ENCODE measurements at places on chromosomes 16 and 17. TPM values are rescaled to one million over a fixed set of nuclear protein-coding genes. Genes with fewer than 3 reads are reported as not detected.

The CPHXL2 gene
- total RNA-seq, result not detected

DNA sequence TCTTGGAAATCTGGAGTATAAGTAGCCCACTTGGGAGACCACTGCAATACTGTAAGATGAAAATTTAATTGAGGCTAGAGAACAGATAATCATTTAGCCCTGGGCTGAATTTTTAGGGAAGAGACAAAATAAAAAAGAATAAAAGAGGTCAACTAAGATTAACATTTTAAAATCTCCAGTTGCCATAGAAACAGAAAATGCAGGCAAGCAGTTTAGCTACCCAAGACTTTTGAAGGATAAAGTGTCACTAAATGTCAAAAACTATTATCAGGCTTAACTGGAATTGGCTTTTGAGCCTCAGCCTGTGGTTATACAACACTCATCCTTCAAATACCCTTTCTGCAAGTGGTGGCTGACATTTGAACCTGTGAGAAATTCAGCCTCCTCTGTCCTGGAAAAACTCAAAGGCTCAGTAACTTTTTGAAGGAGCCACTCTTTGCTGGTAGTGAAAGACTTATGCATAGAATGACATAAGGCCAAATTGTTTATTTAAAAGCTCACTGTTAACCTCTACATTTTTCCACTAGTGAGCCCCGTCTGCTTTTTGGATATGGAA is 220.7 kb upstream of the KCNJ16 start:
- DNase-seq, result no peak
- peaks cover 6% of the 10 kb centered on the region for H3K4me1 ChIP-seq
- no peak overlapping the region for H3K4me3 ChIP-seq
- no peaks in the 10 kb centered on the region for H3K27me3 ChIP-seq

DNA sequence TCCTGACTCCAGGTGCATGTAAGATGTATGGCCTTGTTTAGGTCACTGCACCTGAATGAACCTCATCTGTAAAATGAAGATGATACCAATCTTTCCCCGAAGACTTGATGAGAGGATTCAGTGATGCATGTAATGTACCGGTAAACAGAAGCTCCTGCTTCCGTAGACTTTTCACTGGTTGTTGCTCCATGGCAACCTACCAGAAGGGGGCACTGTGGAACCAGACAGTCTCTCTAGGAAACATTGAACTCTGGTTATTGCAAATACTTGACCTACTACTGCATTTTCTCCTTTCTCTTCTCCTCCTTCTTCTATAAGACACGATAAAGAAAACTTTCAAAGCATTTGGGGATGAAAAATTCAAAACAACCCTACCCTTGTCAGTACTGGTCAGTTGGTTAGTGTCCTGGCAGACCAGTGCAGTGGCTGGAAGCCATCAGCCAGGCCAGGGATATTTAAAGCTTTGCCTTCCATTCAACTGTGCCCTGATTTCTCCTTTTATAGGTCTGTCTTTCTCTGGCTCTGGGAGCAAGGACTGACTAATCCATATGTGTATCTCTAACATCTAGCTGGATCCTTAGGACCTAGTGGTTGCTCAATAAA is 667.4 kb upstream of the SALL1 start:
- H3K27me3 ChIP-seq, result no peaks in the 10 kb centered on the region
- H3K4me3 ChIP-seq, result no peak overlapping the region
- no peaks in the 10 kb centered on the region for H3K36me3 ChIP-seq
- H3K4me1 ChIP-seq, result no peaks in the 10 kb centered on the region
- no peak overlapping the region for H3K27ac ChIP-seq
- no peak for DNase-seq

GRCh38 chr17:79443026-79443425 is 167.8 kb downstream of the RBFOX3 start:
- H3K4me3 ChIP-seq, result no peak overlapping the region
- H3K27me3 ChIP-seq, result no peaks in the 10 kb centered on the region
- DNase-seq, result no peak
- no peak overlapping the region for H3K27ac ChIP-seq

DNA sequence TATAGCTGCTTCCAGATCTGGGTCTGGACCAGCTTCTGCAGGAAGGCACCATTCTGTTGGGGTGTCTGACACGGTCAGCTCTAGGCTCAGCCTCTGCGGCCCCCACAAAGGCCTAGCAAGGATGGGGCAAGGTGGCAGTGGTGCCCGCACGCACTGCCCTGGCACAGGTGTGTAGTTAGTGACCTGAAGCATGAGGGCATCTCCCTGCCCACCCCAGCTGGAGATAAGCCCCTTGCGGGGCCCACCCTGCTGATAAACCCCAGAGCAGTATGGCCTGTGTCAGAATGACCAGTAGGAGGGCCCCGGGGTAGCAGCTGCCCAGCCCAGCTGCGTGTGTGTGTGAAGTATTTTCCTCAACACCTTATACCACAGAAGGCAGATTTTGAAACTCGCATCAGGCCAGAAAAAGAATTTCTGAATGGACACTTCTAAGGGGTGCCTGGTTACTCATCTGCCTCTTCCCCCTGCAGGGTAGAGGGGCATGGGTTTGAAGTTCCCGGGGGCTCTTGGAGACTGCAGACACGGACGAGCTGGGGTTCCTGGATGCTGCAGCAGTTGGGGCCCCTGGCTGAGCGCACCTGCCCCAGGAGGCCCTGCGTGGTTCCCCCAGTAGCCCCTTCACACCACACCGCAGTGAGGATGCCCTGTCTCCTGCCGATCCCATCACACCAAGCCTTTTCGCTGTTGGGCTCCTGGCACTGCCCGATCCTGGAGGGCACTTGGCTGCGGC is 4.5 kb downstream of the ARHGDIA start:
- no peaks in the 10 kb centered on the region for H3K27me3 ChIP-seq
- peak overlapping the region; percentile 99 for H3K27ac ChIP-seq
- peaks cover 15% of the 10 kb centered on the region for H3K4me1 ChIP-seq
- peaks cover 22% of the 10 kb centered on the region for H3K36me3 ChIP-seq
- no peak overlapping the region for H3K4me3 ChIP-seq

DNA sequence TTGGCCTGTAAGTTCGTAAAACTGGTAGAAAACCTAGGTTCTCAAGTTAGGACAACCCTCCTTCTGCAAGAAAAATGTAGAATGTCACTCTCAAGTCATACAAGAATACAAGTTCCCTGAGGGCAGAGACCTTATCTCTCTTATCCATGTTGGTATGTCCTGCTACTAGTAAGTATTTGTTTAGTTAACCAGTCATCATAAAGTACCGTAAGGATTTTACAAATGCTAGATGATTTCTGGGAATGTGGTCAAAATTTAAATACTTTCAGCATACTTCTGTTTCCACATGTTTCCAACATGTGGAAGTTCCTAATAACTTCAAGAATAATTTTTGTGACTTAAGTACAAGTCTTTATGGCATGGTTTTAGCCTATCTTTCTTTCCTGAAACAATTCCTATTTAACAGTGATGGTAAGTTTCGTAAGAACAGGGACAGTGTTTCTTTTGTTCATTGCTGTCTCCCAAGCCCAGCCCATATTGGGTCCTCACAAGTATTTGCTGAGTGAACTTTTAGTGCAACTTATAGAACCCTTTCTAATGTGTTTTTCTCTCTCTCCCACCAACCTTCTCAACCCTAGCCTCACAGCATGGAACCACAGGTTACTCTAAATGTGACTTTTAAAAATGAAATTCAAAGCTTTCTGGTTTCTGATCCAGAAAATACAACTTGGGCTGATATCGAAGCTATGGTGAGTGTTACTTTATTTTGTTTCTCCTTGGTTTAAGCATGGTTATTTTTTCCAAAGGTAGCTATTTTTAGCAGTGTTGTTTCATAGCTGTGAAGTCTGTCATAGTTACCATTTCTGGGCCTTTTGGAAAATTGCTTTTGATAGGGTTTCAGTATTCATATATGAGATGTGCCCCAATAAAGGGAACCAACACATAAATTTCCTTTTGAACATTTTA is 4.5 kb downstream of the NBR1 start:
- peaks cover 31% of the 10 kb centered on the region for H3K36me3 ChIP-seq
- peaks cover 47% of the 10 kb centered on the region for H3K4me1 ChIP-seq
- H3K27ac ChIP-seq, result peak overlapping the region; percentile 71
- DNase-seq, result no peak

DNA sequence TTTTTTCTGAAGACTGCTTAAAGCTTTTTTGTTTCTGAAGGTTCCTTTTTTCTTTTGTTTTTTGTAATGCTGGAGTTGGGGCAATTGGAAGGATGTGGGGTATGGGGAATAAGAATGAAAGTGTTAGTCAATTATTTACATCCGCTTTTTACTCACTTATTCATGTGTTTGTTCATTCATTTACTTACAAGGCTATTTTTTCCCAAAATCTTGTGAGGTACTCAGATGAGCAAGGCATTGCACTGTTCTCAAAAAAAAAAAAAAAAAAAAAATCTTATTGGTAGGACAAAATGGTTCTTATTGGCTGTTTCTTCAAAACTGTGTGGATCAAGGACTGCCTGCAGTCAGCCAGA is 55.7 kb downstream of the PLD6 start:
- peaks cover 75% of the 10 kb centered on the region for H3K36me3 ChIP-seq
- H3K4me3 ChIP-seq, result no peak overlapping the region
- DNase-seq, result no peak

GRCh38 chr17:74763565-74764387 is 12.4 kb downstream of the NAT9 start:
- H3K4me1 ChIP-seq, result peaks cover 16% of the 10 kb centered on the region
- H3K27ac ChIP-seq, result no peak overlapping the region
- H3K4me3 ChIP-seq, result no peak overlapping the region
- H3K36me3 ChIP-seq, result no peaks in the 10 kb centered on the region
